ENCODE measurements at places on chromosomes 6 and 20. TPM values are rescaled to one million over a fixed set of nuclear protein-coding genes. Genes with fewer than 3 reads are reported as not detected.

- no peak for DNase-seq
Measured at GRCh38 chr20:15342991-15343523, 1005.6 kb upstream of the FLRT3 start.

- no peak for DNase-seq
Measured at GRCh38 chr6:11202513-11203305, 29.8 kb downstream of the NEDD9 start.

- DNase-seq: peak; percentile 15
Measured at GRCh38 chr6:140050101-140050995, 675.9 kb upstream of the CITED2 start.

- no peak for DNase-seq
Measured at GRCh38 chr6:106858653-106859092, 115.9 kb downstream of the CD24 start.

- no peak for DNase-seq
Measured at GRCh38 chr6:123169774-123170095, 173.7 kb downstream of the CLVS2 start.

DNA sequence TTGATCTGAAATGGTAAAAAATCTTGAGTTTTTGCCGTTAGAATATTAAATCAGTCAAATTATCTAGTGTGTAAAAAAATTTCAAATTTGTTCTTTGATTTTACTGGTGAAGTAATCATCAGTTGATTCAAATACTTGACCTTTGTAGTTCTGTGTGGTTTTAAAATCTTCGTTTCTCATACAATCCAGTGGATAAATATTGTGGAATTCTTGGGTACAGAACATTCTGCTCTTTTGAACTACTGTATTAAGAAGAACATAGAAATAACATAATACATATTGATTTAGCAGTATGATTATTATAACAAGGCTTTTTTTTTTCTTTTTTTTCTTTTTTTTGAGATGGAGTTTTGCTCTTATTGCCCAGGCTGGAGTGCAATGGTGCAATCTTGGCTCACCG, 491.8 kb downstream of the CD109 start:
- no peak for DNase-seq

DNA sequence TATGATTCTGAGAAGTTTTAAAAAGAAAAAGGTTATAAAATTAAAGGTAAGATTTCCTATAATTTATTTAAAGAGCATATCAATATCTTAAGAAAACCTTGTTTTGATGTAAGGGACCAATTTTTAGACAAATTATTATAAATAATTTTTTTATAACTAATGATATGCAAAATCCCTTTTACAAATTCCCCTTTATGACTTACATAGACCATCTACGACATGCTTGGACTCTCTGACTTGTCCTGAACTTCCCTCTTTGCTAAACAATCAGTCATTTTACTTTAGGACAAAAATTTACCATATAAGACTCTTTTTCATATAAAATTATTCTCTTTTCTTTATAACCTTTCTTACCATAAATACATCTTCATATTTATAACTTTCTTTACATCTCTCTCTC, 15.3 kb upstream of the ANGPT4 start:
- no peak for DNase-seq

DNA sequence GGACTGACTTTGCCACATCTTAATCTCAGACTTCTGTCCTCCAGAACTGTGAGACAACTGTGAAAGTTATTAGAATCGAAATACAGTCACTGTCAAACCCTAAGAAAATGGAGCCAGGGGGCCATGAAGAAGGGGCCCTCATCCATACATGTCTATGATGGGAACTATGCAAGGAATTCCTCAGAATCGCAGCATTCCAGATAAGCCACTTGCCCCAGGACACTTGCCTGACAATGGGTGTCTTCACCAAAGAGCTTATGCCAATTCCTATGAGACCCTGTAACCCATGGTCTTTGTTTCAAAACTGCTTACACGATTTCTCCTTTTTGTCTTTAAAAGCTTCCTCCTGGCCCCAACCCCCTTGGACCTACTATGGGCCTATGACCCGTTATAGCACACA, 90.4 kb upstream of the FOXP4 start:
- DNase-seq: no peak

- peak; percentile 21 for DNase-seq
Measured at GRCh38 chr6:21384216-21384615, 209.3 kb upstream of the SOX4 start.

GRCh38 chr20:33861458-33861857, 50.3 kb downstream of the CHMP4B start:
- DNase-seq: no peak

DNA sequence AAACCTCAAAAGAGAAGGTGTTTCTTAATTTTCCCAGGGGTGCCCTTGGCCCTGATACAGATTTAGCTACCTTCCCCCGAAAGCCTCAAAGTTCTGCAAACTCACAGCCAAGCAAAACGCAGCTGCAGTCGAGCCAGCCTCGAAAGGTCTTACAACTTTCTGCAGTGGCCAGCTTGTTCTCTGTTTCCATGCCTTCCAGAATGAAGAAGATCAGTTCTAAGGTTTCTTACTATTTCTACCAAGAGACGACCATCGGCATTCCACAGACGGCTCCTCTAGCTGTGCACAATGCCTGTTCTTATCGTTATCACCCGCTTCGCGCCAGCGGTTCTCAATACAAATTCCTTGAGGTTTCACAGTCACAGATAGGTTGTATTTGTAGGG, 28.5 kb upstream of the CCR6 start:
- no peak for DNase-seq

GRCh38 chr6:31575335-31575901, at the start of gene TNF:
Gene TNF, plus strand, starts transcription at chr6:31575565. Its CDS starts 177 bp downstream, at chr6:31575742.
- no peak for DNase-seq

DNA sequence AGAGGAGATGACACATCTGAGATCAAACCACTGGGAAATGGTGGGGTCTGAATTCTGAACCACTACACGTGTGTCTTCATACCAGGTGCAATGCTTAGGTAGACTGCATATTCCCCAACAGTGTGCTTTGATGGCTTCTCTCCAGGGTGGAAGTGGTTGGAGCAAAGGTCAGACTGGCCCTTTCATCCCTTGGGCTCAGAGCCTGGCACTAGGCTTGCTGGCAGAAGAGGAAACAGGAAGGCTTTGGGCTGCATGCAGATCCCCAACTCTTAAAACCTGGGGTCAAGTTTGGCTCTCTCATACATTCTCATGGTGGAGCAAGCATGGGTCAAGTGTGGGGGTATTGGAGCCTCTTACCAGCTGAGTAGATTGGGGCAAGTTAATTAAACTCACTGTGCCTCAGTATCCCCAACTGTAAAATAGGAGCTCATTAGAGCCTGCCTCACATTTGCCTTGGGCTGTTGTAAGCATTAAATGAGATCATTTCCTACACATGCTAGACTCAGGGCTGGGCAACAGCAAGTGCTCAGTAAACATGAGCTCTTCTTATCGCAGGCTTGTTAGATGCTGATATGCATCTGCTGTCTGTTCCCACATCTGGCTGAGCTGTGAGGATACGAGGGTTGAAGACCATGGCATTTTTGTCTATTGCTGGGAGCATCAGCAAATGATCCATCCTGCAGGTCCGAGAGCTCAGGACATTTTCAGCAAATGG, 51.6 kb upstream of the FAM83D start:
- no peak for DNase-seq

DNA sequence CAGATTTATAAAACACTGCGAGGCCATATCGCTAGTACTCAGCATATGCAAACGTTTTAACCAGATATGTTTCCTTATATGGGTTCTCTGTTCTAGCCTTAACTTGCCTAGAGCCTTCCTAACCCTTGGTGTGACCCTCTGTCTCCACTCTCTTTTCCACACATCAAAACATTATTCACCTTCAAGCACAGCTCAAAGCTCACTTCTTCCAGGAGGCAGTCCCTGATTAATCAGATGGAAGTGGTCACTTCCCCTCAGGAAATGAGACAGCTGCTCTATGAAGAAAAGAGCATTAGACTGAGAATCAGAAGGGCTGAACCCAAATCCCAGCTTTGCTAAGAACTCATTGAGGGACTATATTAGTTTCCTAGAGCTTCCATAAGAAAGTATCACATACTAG, 39.8 kb upstream of the SLC17A4 start:
- no peak for DNase-seq

DNA sequence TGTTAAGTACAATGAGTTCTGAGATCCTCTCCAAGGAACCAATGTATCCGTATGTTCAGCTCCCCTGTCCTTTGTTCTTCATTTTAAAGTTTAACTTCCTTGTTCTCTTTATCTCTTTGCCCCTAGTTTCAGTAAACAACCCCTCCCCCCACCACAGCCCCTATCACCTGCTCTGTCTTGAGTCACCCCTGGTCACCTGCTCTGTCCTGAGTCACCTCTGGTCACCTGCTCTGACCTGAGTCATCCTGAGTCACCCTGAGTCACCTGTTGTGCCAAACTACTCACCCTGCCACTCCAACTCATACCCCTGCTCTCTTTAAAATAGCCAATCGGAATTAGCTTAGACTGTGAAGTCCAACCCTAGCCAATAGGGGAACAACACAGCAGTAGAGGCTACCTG, 288.7 kb upstream of the CDYL start:
- no peak for DNase-seq

- DNase-seq: peak; percentile 43
Measured at GRCh38 chr20:38434301-38434741, 807 bp downstream of the SNHG17 start.

GRCh38 chr6:66985816-66986215, 1278.8 kb upstream of the EYS start:
- DNase-seq: no peak

DNA sequence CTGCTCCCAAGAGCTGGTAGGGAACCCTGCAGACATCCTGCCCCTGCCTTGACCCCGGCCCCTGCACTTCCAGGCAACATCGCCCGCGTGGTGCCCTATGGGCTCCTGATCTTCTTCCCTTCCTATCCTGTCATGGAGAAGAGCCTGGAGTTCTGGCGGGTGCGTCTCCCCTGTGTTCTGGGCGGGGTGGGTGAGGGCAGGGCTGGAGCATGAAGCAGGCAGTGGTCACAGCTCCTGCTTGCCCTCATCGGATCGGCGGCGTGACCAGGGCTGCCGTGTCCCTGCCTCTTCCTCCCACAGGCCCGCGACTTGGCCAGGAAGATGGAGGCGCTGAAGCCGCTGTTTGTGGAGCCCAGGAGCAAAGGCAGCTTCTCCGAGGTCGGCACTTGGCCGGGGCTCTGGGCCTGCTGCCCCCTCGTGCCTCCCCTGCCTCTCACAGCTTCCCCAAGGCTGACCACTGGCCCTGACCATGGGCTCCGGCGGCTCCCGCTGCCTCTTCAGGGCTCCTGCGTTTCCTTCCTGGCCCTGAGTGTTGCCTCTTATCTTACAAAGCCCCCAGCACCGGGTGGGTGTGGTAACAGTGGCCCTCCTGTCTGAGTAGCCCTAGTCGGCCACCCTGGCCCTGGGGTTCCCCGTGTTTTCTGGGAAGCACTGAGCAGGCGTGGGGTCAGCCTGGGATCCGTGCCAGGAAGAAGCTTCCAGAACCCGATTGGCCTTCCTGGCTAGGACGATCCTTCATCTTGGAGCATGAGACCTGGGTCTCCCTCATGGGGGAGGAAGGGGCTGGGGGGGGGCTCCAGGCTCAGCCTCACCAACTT, 8.0 kb upstream of the TNFRSF6B start:
- DNase-seq: no peak

DNA sequence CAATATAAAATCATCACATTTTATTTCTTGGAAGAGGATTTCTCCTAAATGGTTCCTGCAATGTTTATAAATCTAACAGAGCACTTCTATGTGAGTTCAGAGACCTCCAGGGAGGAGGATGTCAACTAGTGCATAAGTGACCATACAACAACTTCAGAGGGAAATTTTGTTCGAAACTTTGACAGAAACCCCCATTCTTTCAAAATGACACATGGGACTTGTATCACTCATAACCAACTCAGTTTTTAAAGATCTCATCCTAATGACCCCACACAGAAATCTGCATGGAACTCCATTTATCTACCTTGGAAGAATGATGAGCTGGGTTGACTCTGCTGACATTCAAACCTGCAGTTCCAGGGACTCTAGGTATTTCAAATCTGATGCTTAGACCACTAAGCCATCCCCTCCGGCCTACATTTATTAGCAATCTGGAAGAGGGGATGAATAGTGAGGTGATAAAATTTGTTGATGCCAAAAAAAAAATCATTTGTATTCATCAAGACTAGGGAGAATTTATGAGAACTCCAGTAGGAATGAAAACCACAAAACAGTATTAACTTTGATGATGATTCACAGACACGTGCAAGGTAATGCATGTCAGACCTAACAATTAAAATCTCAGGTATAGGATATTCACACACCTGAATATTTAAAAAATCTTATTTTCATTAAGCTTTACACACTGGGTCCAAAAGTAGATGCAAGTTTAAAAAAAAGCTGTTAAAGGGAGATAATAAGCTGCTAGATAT, 153.0 kb downstream of the REV3L start:
- no peak for DNase-seq

DNA sequence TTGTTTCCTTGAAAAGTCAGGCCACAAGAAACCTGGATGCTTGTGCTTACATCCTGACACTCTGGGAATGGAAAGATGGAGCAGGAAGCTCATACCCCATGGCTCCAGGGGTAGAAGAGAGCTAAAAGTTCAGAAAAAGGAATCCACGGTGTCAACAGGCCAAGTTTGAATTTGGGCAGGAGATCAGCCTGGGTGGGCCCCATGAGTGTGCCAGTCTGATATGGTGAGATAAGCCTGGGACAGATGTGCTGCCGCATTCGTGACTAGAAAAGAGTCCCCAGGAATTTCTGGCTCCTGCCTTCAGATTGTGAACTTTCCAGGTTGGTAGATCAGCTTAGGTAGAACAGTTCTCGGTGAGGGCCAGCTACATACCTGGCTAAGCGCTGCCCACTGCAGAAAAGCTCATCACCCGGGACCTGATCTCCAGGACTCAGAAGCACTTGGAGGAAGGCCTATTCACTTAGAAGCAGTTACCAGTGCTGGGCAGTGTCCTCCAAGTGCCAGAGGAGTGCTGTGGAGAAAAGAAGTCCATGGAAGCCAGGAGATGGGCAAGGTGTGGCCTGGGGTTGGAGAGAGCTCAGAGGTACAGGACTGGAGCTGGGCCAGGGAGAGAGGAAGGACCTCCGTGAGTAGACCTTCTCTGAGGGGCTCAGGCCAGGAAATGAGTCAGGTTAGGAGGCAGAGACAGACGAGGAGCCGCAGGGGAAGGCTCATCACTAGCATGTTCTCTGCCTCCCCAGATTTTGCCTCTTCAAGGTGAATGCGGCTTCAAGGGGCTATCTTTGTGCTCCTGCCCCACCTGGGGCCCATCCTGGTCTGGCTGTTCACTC, at the start of gene TSPO2:
TSPO2 (plus strand) TSS at position 242 of the 830 bp plus-strand sequence; CDS start at position 761, 519 bp downstream.
- DNase-seq: no peak

DNA sequence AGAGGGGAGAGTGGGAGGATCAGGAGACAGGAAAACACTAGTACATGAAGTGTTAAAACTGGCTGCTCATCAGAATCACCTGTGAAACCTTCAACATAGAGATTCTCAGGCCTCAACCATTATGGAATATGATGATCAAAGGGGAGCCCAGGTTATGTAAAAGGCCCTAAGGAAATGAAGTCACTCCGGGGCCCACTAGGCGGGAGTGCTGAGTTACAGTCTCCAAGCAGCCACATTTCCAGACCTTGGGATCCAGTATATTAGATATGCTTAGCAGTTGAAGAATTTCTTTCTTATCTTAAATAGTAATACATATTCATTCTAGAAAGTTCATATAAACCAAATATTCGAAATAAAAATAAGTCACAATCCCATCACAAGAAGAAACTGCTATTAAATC, 476.3 kb downstream of the PRKN start:
- no peak for DNase-seq

- DNase-seq: peak; percentile 27
Measured at GRCh38 chr6:18527836-18528743, 140.9 kb downstream of the RNF144B start.

Gene SMLR1
- not detected for polyA plus RNA-seq

Gene TENT5A
- 5.0 TPM for polyA plus RNA-seq

Gene NOTCH4
- polyA plus RNA-seq: 2.8 TPM

Gene SASH1
- polyA plus RNA-seq: 19.8 TPM

Gene CGAS
- not detected for polyA plus RNA-seq

Gene BHLHE23
- polyA plus RNA-seq: not detected

All from SK-N-SH (cell line).